ENCODE measurements at places on chromosomes 12 and 14. TPM values are rescaled to one million over a fixed set of nuclear protein-coding genes. Genes with fewer than 3 reads are reported as not detected.

DNA sequence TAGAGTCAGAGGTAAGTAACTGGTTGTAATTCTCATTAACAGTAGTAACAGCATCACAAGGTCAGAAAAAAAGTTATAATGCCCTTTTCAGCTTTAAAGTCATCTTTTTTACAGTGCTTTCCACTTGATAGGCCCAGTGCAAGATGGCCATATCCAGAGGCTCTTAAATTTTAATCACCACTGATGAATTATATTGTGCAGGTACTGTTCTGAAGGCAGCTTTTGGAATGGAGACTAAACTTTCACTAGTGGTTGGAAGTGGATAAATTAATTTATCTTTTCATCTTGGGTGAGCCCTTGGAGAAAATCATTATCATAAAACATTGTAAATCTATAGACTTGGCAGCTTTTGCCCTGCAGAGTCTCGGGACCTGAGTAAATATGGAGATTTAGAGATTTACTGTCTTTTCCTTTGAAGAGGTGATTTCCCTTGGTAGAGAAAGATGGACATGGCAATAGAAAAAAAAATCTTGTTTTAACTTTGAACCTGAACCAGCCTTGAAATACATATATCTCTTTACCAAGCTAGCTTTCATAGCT lies 969.1 kb upstream of the NOVA1 start:
- no peak for DNase-seq

GRCh38 chr12:14558473-14558959 lies 9.2 kb downstream of the PLBD1 start:
- DNase-seq = no peak

GRCh38 chr12:109239179-109239578 lies 69.9 kb downstream of the FOXN4 start:
- DNase-seq = peak; percentile 54

GRCh38 chr14:64998455-64998931 lies 11.8 kb downstream of the FNTB start:
- no peak for DNase-seq

- DNase-seq = no peak
Measured at GRCh38 chr12:84596266-84596665, 316.3 kb downstream of the SLC6A15 start.

CCDC85C gene
- total RNA-seq = 48.7 TPM

BHLHE41 gene
- total RNA-seq = 1.5 TPM

GNPNAT1 gene
- 55.5 TPM for total RNA-seq
